ENCODE measurements at places on chromosomes 1 and 21. TPM values are rescaled to one million over a fixed set of nuclear protein-coding genes. Genes with fewer than 3 reads are reported as not detected.

GRCh38 chr1:6386371-6386949, 7.1 kb downstream of the ACOT7 start:
- DNase-seq: no peak

GRCh38 chr1:4379451-4380175, 274.8 kb upstream of the AJAP1 start:
- no peak for DNase-seq

DNA sequence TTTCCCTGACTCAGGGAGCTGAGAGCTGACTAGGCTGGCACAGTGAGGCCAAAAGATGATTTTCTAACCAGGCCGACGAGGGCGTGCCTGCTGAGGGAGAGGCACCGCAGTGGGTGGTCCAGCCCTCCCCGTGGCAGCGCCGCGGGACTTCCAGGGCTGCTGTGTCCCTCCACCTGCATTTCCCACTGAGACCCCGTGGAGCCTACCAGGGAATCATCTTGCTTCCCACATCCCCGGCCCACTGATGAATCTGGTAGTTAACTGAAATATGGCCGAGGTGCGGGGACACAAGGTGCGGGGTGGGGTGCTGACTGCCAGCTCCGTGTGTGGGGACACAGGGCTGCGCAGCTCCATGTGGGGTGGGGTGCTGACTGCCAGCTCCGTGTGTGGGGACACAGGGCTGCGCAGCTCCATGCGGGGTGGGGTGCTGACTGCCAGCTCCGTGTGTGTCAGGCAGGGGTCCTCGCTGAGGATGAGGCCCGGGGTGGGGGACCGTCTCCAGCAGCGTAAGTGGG, 10.4 kb downstream of the WRAP73 start:
- DNase-seq: no peak

Gene GJA9
- not detected for total RNA-seq

Gene DDR2
- total RNA-seq: 54.4 TPM

Gene SYT2
- total RNA-seq: 11.9 TPM

Data from type B pancreatic cell (in vitro differentiated cells).